Stimulated activated CD4-positive, alpha-beta T cell treated with anti-CD3 and anti-CD28 coated beads, Interleukin-1b, Interleukin-23, amount 100 ng/mL, for 48 hours (primary cell): ENCODE measurements at places on chromosomes 7 and 10.

DNA sequence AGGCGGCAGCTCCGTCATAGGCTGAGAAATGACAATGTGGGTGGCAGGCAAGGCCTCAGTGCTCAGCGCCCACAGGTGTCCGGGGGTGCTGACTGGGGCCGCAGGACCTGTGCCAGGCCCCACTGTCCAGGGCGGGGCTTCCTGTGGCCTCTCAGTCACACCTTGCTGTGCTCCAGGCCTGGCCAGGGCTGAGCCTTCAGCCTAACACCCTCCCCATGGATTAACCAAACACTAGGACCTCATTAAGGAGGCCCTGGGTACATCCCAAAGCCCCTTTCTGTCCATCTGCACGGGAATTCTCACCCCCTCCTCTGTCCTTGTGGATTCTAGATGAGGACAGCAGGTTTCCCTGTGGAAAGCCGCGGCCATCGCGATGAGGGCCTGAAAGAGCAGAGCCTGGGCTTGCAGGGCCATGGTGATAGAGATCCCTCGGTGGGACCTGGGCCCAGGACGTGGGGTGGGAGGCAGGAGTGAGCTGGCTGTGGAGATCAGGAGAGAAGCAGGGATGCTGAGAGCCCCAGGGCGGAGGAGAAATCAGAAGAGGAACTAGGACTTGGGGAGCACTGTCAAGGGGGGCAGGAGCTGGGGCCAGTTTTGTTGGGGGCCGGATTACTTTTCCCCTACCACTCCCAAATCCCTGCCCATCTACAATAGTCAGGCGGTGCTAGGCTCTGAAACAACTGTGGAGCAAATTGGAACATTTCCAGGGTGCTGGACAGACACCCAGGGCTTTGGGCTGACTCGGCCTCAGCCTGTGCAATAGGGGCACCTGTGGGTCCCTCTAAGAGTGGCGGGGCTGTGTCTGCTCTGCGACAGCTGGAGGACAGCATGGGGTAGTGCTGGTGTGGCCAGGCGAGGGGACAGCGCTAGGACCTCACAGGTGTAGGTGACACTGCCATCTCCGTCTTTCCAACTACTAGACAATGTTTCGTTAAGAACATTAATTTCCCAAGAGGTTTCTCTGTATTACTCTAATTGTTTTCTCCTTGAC lies 23.3 kb upstream of the MNX1 start:
- DNase-seq = no peak

DNA sequence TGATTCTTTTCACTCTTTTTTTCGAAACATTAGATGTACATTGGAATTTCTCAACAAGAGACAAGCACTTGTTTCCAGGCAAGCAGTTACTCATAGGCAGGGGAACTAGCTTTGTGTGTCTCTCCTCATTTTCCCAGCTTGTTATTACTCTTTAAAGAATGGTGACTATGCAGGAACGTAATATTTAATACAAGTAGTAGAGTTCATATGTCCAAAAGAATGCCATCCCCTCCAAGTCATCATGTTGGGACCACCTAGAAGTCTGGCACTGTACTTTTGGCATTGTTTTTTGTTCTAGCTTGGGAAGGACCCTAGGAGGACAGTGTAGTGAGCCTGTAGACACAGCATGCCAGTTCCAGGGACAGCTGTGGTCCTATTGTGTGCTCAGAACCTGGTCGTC lies 650.7 kb downstream of the INHBA start:
- DNase-seq = no peak

- no peak for DNase-seq
Observed at GRCh38 chr10:24425151-24425550, 216.2 kb downstream of the KIAA1217 start.

DNA sequence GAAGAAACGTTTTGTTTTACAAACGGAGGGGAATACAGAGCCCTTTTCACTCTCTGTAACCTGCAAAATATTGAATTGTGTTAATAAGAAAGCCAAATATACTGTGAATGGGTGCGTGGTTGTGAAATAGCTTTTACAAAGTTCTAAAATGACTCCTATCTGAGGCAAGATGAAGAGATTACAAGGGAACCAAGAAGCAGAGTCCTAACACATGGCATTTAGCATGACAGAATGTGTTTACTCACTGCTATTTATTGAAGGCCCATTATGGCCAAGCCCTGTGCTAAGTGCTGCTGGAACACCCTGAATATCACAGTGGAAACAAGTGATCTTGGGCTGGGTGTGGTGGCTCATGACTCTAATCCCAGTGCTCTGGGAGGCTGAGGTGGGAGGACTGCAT lies 12.9 kb downstream of the JCAD start:
- no peak for DNase-seq

DNA sequence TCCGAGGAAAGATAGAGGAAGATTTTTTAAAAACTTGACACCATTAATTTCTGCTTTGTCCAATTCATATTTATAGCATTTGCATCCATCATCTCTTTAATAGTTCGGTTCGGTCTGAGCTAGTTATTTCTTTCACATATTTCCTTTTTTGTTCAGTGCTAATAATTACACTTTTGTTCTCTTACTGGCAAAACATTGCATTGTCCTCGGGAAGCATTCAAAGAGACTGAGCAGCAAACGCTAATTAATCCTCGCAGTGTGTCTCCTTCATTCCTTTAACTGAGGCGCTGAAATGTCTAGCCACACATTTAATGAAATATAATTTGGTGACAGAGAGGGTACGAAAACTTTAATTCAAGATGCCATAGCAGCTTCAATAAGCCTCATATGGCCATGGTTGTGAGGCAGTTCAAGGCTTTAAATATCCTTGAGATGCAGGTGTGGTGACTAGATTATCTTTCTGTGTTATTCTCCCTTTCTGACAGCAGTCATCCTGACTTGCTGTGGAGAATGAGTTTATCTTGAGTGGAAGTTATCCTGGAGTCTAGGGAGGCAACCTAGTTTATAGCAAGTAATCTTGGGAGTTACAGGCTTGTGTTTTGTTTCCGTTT lies 431.4 kb downstream of the SDK1 start:
- DNase-seq = no peak

DNA sequence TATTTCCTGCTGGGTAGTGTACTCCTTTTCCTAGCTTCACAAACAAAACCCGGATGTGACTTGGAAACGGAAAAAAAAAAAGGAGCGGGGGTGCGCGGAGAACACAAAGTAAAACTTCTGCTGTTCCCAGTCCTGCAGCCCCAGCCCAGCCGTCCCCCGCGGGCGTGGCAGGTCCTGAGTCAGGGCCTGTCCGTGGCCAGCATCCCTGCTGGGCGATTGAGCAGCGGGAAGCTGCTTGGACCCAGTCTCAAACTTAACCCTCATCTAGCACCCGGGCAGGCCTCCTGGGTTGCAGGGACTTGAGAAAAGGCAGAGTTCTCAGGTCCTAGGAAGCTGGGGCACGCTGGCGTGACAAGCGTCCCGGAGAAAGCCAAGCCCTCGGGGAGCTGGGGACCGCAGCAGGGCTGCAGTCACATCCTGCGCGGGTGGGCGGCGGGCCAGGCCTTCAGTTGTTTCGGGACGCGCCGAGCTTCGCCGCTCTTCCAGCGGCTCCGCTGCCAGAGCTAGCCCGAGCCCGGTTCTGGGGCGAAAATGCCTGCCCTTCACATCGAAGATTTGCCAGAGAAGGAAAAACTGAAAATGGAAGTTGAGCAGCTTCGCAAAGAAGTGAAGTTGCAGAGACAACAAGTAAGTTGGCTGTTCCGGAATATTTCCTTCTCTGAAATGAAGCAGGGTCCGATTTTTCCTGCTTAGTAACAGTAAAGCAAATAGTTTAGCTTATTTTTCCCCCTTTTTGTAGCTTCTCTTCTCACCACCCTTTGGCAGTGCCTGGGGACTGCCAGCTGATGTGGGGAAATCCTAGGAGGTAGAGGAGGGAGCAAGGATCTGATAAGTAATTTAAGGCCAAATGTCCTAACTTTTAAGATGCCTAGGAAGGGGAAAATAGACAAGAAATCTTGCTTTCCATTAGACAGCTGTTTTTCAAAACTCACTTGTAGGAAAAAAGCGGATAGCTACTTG lies at the start of gene GNG11:
Gene GNG11, plus strand, starts transcription at position 129 of the 960 bp plus-strand sequence. Its CDS starts 403 bp downstream, at position 532.
- peak; percentile 25 for DNase-seq

DNA sequence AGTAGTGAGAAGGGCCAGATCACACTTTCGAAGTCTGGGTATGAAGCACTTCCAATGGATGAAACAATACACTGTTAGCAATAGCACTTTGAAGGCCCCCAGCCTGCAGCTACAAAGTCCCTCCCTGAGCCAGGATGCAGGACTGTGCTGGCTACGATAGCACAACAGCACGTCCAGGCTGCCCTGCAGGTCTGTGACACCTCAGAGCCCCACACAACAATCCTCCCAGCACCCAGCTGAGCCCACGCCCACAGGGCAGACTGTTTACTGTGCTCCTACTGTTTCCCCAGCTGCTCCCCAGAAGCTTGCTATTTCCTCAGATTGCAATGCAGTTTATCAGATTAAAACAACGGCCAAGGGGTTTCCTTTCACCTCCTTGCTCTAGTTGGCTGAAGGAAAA lies 71.4 kb downstream of the HTR5A start:
- DNase-seq = no peak

GRCh38 chr7:99505324-99505662 lies 831 bp downstream of the ZKSCAN5 start:
- DNase-seq = no peak

- DNase-seq = no peak
Observed at GRCh38 chr7:47290466-47290865, 291.4 kb downstream of the TNS3 start.

- DNase-seq = no peak
Observed at GRCh38 chr7:77532247-77532646, 4.8 kb upstream of the PTPN12 start.

- DNase-seq = no peak
Observed at GRCh38 chr10:72126872-72127232, 38.5 kb upstream of the SPOCK2 start.

- no peak for DNase-seq
Observed at GRCh38 chr10:81116201-81116600, 578.5 kb downstream of the SH2D4B start.
